Stimulated activated CD4-positive, alpha-beta T cell treated with anti-CD3 and anti-CD28 coated beads, Interleukin-1b, Interleukin-23, amount 100 ng/mL, for 1 hour (primary cell): ENCODE measurements at places on chromosomes 6 and 20.

DNA sequence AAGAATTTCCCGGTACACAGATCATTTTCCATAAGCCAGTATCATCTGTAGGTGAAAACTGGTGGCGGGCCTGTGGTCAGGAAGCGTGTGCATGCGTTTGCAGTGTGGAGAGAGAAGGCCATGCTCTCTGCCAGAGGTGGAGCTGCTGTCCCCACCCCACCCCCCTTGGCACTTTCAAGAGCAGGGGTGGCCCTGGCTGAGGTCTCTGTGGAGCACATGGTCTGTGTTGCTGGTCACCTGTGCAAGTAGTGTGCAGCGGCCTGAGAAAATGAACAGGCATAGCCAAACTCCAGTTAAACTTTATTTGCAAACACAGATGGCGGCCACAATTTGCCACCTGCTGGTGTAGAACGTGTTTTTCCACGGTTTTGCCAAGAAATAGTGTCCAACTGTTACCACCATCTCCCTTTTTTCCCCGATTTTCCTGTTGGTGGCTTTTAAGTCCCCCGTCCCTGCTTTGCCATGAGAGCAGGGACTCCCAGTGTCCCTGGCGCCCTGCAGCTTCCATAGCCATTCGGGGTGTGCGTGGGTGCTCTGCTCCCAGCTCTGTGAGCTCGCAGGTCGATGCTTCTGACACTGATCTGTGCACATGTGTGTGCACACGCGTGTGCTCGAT, 2.5 kb downstream of the ADRM1 start:
- no peak for DNase-seq

GRCh38 chr6:133953634-133954415, 801 bp downstream of the TBPL1 start:
- DNase-seq, result no peak

- DNase-seq, result no peak
Measured at GRCh38 chr6:31713991-31714684, 1.0 kb upstream of the LY6G6D start.

DNA sequence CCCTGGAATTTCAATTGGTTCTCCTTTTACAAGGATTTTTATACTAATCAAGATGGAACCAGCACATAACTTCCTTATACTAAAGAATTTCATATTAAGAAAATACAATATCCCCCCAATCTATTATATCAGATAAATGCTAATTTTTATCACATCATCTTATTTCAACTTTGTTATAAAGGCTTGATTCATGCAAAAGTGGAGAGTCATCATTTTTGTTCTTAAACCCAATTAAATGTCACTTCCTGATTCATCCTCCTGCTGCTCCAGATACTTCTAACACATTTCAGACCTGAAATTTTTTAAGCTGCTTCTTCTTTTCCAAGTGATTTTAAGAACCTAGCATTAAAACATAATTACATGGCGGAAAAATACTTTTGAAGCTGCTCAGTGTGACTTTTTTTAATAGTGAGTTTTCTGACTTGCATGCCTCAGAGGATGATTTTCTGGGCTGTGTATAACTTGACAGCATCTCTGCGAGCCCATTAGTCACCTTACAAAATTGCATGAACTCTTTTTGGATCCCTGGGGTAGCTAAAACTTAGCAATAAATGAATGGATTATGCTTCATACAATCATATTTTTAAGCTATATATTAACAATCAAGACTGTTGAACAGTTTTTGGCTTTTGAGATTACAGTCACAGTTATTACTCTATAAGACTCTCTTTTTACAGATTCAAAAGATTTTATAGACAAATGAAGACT, 134.1 kb downstream of the ELOVL4 start:
- no peak for DNase-seq

DNA sequence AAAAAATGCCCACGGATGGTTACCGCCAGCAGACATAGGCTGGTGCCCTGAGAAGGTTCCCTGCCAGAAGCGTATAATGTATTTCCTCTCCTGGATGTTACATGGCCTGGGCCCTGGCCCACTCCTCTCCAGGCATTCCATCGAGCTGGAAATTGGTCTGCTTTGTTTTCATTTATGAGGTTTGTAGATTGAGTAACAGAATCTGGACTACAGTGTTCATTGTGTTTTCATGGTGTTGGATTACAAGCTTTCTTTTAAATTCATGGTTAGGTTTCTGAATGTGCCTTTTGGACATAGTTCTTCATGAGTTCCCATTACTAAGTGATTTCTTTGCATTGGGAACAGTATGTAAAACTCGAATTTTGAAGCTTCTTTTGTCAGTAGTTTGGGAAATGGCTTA, 6.4 kb downstream of the TIAM2 start:
- DNase-seq, result no peak

GRCh38 chr6:136547336-136547735, 2.9 kb downstream of the MAP7 start:
- no peak for DNase-seq

- no peak for DNase-seq
Measured at GRCh38 chr6:878179-878578, 185.2 kb upstream of the EXOC2 start.

DNA sequence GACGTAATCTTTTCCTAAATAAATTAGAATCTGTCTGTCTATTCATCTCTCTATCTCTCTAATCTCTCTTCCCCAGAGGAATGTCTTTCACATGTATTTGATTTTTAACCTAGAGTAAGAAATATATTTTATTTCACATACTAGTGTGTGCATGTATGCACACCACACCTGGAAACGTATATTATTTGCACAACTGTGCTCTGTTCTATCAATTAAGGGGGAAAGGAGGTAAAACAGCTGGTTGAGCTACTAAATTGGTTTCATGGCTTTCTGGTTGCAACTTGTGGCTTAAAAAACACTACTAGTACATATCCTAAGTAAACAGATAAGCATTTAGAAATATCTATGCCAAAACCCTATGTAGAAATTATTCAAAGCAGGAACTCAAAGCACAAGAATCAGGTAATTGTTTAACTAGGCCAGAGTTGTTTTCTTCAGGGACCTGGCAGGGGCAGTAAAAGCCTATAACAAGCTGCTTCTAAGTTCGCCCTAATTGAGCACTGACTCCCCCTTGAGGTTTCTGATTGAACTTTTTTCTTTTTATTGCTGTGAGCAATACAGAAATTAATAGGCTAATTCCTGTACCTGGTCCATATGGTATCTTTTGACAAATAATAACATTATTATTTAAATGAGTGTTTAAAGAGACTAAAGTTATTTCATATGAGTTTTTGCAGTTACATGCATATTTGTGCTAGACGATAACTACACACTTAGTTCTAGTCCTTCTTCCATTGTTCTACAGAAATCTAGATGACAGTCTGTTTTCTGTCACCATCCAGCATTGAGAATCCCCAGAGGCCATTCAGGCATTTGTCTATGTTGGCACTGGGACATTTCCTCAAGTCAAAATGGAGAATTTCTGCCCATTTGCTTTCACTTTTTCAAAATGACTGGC, 88.6 kb downstream of the MCHR2 start:
- DNase-seq, result no peak

GRCh38 chr6:164870164-164870563, 439.2 kb downstream of the C6orf118 start:
- no peak for DNase-seq

DNA sequence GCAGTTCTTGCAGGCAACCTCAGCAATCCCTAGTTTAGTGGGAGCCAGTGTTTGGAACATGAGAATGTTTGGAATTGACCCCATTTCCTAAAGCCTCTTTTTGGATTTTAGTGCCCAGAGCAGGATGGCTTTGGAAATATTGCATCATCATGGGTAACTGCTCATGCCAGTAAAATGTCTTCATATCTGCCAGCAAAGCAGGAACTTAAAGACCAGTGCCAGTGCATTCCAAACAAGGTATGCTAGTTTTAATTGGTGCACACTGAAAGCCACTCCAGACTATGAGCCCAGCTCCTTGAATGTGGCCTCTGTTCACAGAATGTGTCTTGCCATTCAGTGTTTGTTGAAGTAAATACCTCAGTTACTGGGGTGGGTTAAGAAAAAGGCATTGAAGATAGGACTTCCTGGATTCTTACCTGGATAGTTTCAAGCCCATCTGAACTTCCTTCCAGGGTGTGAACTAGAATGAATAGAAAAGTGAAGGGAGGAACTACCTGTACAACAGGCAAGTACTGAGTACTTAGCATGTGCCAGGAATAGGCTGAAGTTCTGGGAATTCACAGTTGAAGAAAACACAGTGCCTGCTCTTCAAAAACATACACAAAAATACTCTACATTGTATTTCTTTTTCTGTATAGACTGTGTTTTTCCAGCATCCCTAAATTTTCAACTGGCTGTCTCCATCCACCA, 70.5 kb downstream of the COL19A1 start:
- no peak for DNase-seq

- DNase-seq, result no peak
Measured at GRCh38 chr20:1336699-1337367, 7.9 kb upstream of the SDCBP2 start.

DNA sequence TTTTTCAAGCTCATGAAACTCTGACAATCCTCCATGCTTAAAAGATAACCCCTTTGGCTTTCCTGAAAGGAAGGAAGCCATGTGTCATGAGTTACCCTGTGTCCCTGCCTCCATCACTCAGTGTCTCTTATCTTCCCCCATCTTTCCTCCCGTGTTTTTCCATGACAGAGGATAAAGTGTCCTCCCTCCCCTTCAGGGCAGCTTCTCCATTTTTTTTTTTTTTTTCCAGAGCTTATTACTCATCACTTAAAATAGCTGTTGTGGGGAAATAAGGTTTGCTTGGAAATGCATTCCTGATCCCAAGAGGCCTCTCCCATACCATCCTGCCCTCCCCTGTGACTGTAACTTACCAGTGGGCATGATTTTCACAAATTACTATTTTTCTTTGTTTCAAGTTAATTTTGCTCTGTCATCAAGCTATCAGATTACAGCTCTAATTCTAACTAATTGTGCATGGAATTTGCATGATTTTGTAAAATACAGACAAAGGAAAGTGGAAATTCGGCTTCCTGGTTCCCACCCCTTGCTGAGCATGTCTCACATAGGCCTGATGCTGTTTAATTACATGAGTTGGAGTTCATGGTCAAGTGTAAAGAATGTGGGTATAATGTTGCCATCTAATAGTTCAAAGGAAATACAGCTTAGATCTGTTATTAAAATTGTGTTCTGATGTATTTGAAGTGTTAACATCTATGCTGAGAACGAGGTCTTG, 614.5 kb upstream of the FLRT3 start:
- DNase-seq, result no peak

DNA sequence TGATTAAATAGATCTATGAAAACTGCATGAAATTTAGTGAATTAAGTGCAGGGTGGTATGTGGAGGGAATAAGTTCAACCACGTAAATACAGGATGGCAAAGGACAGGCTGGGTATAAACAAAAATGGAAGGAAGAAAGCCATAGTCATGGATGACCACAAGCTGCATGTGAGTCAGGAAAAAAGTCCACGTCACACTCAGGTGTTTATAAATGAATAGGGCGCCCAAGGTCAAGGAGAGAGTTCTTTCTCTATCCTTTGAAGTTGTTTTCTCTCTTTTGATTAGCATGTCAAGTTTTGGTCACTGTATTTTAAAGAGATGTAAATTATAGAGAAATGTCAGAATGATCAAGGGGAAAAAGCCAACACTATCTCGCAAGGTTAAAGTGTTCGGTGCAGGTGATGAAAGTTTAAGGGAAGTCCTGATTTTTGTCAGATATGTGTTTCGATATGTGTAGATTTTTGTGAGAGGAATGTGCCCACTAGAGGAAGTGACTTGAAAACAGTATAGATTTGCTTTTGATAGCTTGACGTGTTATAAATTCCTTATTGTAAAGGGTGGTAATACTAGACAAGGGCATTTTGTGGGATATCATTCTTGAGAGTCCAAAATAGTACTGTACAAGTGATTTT, 58.7 kb downstream of the MAP3K4 start:
- DNase-seq, result no peak

- no peak for DNase-seq
Measured at GRCh38 chr6:157648561-157648960, 174.5 kb upstream of the SNX9 start.

DNA sequence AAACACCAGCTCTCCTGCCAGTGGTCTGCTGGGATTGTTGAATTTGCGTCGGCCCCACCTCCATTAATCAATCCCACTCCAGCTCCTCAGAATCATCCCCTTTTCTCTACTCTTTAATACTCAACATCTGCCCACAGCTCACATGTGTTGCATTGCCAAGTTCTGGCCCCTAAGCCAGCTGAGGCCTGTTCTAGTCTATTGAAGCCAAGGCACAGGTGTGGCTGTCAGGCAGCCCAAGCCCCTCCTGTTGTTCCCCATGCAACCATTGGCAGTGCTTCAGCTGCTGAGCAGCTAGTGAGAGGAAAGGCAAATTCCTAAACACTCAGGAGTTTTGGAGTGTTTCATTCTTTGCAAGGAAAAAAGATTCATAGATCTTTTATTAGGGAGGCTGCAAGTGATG, 128.0 kb upstream of the NT5E start:
- no peak for DNase-seq

- DNase-seq, result no peak
Measured at GRCh38 chr6:130293800-130294199, 71.0 kb upstream of the SAMD3 start.

GRCh38 chr6:7787137-7787608, 61.3 kb downstream of the BMP6 start:
- no peak for DNase-seq

- no peak for DNase-seq
Measured at GRCh38 chr6:147468634-147469033, 39.9 kb upstream of the SAMD5 start.

- DNase-seq, result no peak
Measured at GRCh38 chr6:22928775-22929174, 359.4 kb downstream of the HDGFL1 start.

GRCh38 chr6:5490501-5491069, 229.3 kb downstream of the FARS2 start:
- no peak for DNase-seq

DNA sequence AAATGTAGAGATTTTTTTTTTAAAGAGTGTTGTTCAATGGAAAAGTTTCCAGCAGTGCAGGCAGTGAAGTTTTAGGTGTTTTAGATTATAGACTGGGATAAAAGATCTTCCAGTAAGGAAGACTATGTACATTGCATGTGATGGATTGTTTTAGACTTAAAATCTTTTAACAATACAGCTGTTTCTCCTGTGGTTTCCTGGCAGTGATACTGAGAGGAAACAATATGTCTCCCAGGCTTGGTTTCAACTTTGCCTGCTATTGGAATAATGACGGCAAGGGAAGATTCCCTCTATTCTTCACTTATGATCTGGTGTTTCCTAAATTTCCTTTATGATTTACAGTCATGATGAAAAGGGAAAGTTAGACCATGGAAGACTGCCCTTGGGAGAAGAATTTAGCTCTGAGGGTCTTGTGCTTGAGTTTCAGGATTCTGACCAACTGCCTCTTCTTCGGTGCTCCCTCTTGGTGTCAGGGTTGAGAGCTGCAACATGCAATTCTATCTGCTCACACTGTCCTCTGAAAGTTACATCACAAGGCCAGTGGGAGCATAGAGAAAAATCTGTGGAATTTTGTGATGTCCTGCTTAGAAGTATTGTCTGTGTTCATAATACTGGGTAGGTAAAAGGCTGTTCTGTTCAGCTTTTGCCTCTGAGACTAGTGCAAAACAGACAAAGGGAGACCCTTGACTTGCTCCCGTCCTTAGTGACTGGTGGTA, 262.8 kb upstream of the MAN1A1 start:
- DNase-seq, result no peak

- no peak for DNase-seq
Measured at GRCh38 chr20:51118216-51118615, 95.3 kb upstream of the KCNG1 start.
